ENCODE measurements at places on chromosomes 16 and 17.

- no peak for DNase-seq
These were observed 89.1 kb downstream of the RGS9 start for GRCh38 chr17:65226227-65226626.

- DNase-seq, result peak; percentile 47
These were observed 759 bp downstream of the ALKBH5 start for GRCh38 chr17:18184143-18185031.

DNA sequence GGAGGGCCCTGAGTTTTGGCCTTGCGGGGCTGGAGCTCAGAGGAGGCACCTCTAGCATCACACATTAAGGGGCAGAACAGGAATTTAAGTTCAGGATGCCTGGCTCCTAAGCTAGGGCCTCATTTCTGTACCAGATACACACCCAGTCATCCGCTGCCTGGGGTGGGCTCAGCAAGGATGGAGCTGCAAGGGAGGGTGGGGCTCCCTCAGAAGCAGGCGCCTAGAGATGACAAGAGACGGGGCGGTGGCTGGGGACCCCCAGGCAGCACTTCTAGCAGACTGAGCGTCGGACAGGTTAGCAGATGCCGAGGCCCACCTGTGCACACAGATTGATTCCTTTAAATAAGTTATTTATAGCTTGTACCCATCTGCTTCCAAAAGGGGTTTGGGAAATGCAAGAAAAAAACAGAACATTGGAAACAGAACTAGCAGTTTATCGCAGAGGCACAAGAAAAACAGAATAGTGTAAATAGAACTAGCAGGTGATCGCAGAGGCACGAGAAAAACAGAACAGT lies 47.6 kb upstream of the CBFA2T3 start:
- no peak for DNase-seq

DNA sequence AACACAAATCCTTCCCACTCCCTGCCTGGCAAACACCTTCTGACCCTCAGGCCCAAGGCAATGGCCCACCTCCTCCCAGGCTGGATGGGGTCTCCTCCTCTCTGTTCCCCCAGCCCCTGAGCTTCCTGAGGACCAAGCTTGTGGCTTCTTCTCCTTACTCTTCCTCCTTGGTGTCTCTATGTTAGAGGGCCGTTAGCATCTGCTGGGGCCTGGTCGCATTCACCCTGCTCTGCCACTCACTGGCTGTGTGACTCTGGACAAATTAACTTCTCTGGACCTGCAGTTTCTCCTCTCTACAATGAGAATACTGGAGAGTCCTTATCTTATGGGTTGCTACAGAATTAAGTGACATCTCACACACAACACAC lies 725 bp upstream of the MT2A start:
- no peak for DNase-seq

DNA sequence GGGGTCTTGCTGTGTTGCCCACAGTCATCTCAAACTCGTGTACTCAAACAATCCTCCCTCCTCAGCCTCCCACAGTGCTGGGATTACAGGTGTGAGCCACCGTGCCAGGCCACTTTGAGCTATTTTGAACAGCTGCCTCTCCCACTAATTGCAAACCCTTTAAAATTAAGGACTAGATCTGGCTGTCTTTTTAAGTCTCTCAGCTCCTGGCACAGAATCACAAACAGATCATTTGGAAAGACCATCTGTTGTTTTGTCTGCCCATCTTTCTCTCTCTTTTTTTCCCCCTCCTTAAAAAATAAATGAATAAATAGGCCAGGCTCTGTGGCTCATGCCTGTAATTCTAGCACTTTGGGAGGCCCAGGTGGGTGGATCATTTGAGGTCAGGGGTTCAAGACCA lies 10.9 kb upstream of the STAT3 start:
- DNase-seq, result no peak

DNA sequence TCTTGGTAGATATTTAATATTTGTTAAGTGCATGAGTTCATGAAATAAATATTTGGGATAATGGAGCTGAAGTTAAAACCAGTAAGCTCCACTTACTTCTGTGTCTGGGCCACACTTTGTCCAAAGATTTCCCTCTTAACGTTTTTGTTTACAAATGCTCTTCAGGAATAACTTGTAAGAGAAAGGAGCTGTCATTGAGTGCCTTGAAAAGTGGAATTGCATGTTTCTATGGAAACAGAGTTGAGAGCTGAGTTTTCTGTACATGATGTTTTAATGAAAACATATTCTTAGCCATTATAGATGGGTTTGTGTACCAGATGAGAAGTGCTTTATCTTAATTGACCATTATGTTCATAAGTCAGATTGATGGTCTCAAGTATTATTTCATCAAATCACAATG lies 1045.4 kb upstream of the EEF2KMT start:
- DNase-seq, result no peak

- peak; percentile 49 for DNase-seq
These were observed 25.8 kb downstream of the SRCIN1 start for GRCh38 chr17:38579934-38580333.

GRCh38 chr16:67336648-67337047 lies 10.0 kb downstream of the LRRC36 start:
- no peak for DNase-seq

DNA sequence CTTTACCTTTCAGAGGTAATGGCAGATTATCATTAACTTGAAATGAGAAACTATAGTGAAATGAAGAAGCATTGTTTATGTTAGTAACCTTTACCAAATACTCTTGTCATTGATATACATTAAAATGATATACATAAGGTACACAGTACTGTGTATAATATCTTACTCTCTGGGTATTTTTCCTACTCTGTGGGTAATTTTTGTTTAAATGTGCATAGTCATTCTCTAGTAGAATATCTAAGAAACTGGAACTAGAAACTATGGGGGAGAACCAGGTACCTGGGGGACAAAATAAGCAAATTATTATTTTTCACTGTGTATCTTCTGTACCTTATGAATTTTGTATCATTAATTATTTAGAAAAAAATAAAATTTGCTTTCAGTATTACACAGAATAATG lies 20.6 kb upstream of the PHAF1 start:
- no peak for DNase-seq

- DNase-seq, result no peak
These were observed 114.5 kb downstream of the CPPED1 start for GRCh38 chr16:12688951-12689850.

DNA sequence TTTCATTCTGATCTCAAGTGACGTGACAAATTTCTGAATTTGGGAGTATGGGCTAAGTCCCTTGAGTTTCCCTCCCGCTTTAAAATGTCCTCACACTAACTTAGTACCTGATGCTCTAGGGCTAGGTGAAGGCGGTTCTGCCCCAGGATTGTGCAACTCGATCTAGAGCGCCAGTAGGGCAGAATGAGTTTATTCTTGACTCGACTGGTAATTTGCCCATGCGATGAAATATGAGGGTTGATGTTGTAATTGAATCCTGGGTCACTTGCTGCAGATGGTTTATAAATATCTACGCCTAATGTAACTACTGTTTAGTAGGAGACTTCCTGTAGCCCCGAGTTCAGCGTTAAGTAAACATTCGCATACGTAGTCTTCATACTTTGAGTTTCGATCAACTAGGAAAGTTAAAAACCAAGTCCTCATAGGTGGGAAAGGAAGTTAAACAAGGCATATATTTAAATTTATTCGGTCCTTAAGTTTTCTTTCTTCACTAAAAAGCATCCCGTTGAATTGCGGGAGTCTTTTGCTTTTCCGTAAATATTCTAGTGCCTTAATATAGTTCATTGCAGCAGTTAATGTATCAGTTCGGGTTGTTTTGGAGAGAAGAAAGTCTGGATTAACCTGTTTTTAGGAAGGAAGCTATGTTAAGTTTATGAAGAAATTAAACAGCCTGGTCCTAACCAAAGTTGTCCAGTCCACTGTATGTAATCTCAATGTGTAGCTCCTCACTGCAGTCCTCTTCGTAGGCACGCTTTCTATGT lies 1.6 kb downstream of the CTCF start:
- peak; percentile 52 for DNase-seq
